ENCODE measurements at places on chromosomes 1 and 21.

DNA sequence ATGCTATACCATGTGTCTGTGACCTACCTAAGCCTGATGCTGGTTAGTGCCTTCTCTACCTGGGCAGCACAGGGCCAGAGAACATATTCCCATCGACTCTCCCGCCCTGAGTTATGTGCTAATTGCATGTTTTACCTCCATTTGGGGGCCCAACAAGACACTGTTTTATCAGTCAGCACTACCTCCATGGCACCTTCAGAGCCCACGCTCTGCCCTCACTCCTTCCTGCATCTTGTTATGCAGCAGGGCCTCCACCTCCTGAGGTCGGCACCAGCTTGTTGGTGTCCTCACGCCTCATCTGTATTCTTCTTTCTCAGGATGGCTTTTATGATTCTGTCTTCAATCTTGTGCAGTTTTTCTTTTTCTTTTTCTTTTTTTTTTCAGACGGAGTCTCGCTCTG lies 11.9 kb downstream of the WNT9A start:
- DNase-seq = no peak

DNA sequence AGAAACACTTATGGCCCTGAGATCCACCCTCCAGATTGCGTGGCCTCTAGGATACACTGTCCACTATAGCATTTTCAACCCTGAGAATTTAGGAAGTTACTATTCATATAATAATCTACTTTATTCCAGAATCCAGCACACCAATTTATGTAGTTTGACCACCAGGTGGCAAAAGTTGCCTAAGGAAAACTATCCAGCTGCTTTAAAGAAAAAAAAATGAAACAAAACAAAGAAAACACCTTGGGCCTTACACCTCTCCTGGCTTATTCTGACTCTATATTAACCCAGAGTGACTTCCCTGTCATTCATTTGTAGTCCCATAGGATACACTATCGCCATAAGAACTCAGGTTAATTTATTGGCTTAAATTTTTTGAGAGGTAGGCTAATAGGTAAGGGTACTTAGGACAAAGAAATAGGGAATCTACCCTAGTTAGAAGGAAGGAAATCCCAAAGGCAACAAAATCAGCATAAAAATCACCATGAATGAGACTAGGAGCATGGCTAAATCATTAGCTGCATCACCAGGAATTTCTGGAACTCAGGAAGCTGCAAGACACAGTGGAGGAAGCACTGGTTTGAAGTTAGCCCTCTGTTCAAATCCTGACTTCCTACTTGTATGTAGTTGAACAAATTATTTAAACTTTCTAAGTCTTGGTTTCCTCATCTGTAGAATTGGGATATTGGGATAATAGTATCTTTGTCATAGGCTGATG lies 107.5 kb downstream of the SPAG17 start:
- DNase-seq = no peak

DNA sequence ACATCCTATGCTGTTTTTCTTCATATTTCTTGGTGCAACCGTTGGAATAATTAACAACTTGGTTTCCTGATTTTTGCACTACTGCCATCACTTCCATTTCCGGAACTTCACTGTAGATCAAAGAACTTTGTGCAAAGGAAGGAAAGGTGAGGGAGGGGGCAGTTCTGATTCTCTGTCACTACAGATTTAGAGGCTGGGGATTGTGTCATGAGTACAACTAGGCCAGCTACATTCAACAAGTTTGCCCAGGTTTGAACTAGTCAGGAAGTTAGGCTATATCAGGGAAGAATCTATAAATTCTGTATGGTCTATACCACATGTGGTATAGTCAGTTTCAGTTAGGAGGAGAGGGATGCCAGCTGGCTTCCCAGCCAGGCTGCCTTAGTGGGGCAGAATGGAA lies 84.2 kb downstream of the RGL1 start:
- no peak for DNase-seq

DNA sequence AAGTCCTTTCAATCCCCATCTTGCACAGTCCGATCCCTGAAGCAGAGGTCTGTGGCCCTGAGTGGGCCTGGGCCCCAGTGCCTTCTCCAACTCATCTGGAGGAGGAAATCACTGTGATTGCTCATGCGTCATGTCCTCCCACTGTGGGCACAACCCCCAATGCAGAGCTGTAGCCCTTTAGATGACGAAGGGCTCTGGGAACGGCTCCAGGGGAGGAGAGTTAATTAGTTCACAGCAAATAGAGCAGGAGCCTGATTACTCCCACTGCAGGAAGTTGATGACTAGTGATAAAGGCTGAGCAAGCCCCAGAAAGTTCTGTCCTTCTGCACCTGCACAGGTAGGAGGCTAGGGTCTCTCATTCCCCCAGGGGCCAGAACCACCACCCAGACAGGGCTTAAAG lies 111.5 kb downstream of the CCDC185 start:
- no peak for DNase-seq

DNA sequence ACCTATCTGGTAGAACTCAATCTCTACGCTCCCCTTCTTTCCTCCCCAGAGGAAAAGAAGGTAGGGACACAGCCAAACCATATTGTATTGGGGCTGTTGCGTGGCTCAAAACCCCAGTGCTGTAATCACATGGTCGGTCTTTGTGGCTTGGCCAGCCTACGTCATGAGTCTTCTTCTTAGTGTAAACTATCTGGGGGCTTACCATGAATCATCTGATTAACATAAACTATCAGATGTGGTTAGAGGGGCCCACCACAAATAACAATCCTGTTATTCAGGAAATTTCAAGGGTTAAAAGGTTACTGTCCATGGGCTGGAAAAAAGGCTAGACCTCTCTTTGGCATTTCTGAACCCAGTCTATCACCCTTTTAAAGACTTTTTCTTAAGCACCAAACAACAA lies 49.5 kb upstream of the GPR52 start:
- DNase-seq = no peak

DNA sequence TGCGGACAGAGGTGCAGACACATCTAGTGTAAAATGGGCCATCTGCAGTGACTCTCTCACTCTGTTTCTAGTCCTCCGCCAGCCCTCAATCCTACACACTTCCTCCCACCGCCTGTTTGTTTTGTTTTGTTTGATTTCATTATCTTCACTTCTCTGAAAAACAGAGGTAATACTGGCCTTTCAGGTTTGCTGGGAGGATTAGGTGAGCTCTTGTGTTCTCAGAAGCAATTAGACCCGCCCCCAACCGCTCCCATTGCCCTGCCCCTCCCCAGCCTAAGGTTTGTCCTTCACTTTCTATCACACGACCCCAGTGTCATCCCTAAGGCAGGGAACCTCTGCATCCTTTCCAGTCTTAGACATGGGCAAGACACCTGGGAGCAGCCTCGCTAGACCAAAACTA lies 43.2 kb upstream of the TACSTD2 start:
- DNase-seq = no peak

GRCh38 chr1:5562769-5563168 lies 429.5 kb downstream of the NPHP4 start:
- DNase-seq = no peak

DNA sequence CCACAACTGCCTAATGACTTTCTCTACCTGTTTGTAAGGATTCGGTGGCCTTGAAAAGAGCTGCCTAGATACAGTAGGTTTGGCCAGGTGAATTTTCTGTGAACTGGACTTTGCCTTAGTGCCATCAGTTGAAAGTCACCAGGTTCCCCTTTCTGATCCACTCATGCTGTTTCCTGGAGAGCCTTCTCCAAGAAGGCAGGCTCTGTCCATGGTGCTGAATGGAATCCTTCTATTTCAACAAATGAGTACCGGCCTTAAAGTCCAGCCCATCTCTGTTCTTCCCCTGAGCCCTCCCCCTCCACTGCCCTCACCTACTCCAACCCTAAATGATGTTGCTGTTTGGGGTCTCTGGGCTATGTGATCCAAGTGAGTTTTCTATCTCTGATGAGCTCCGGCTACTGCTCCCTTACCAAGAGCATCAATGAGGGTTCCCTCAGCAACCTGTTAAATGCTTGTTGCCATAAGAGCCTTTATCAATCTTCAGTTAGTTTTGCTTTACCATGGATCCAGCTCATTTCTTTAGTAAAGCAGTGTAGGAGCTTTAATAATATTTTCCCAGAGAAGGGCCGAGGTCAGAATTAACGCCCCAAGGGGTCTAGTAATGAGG lies 500.4 kb downstream of the PTPRU start:
- no peak for DNase-seq

- peak; percentile 33 for DNase-seq
Measured at GRCh38 chr1:6785728-6786505, 663 bp downstream of the CAMTA1 start.

GRCh38 chr1:166789286-166789685 lies 50.0 kb upstream of the POGK start:
- DNase-seq = no peak

GRCh38 chr1:57122031-57122430 lies 156.2 kb upstream of the C8B start:
- DNase-seq = no peak

- DNase-seq = no peak
Measured at GRCh38 chr1:67816506-67816905, 16.8 kb downstream of the GNG12 start.

DNA sequence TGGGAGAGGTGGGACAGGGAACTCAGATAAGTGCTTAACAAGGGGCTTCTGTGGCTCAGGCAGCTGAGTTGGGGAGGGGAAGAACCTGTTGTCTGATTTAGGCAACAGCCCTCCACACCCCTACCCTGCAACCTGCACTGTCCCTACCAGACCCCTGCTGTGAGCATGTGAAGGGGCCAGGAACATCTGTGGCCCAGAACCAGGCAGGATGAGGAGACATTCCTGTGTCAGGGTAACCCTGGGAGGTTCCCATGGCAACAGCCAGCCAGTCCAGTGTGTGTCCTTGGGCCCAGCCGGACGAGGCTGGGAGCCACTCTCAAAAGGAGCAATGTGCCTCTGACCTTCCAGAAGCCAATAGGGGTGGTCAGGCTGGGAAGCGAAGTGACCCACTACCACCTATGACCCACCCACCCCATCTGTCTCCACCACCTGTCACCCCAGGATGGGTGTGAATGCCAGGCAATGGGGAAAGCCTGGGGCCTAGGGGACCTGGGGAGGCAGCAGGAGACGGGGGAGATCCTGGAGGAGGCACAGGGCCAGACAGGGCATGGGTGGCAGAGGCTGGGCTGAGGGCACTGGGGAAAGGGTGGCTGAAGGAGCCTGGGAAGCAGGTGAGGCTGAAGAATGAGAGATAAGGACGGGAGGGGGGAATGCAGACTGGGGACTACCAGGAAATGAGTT lies 5.0 kb upstream of the PMVK start:
- peak; percentile 11 for DNase-seq

GRCh38 chr1:235933017-235933765 lies 66.5 kb upstream of the LYST start:
- no peak for DNase-seq

- DNase-seq = no peak
Measured at GRCh38 chr21:39632796-39633442, 20.2 kb downstream of the B3GALT5 start.

DNA sequence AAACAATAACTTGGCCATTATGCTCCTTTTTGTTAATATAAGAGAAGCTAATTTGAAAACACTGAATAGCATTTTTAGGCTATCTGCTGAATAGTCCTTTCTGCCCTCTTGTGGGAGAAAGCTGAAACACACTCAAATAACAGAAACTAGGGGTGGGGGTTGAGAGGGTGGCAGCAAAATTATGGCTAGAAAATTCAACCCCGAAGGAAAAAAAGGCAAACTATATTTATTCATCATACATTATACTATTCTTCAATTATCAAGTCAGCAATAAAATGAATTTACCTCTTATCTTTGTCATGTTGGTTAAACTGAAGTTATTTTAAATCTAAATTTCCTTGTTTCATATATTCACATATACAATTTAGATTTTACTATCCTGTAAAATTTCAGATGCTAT lies 255.9 kb downstream of the FAF1 start:
- DNase-seq = no peak

GRCh38 chr1:241985787-241986186 lies 13.1 kb downstream of the MAP1LC3C start:
- no peak for DNase-seq

DNA sequence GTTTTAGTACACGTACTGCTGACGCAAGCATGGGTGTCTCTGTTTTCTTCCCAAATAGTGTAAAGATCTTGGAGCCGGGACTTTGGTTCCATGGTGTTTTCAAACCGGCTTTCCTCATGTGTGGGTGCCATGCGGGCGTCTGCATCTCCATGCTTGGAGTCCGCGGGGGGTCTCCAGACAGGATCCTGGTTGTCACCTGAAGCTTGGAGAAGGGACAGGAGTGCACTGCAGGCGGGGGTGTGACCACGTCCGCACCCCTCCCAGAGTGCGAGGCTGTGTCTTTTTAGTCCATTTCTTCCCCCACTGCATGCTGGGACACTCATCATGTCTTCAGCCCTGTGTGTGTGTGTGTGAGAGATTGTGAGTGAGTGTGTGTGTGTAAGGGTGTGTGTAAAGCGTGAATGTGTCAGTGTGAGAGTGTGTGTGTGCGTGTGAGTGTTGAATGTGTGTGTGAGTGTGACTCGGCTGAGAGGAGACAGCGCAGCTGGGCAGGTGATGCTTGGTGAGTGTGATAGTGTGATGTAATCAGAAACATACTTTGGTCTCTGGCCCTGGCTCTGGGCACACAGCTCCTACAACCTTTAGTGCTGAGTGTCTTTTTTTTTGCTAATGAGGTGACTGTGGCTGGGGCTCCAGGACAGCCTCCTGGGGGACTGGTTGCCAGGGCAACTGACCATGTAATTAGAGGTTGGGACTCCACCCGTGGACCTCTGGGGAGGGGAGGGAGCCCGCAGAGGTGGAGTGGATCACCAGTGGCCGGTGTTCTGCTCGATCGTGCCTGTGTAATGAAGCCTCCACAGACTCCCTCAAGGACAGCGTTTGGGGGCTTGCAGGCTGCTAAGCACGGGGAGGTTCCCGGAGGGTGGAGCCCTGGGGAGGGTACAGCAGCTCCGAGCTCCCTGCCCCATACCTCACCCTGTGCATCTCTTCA lies 55.1 kb downstream of the AGPAT3 start:
- DNase-seq = no peak

DNA sequence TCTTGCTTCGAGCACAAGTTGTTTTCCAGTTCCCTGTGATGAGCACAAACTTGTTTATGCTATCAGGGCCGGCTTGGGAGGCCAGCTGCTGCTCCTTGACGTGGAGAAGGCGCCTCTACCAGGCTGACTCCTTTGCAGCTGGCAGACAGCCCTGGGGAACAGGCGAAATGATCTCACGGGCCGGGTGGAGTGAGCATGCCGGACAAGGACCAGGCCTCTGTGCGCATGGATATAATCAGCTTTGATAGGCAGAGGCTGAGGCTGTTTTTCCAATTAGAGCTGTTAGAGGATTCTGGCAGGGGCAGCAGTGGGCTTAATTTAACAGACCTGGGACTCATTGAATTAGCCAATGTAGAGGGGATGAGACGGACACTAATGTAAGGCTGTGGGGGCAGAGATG lies 38.9 kb downstream of the FAM163A start:
- DNase-seq = no peak
